ENCODE measurements at places on chromosomes 3 and 15.

- no peak for DNase-seq
Measured at GRCh38 chr15:80439140-80439539, 35.0 kb downstream of the ARNT2 start.

GRCh38 chr3:194383276-194383940 lies 13.9 kb upstream of the LRRC15 start:
- no peak for DNase-seq

GRCh38 chr3:4772171-4772804 lies 206.9 kb upstream of the BHLHE40 start:
- no peak for DNase-seq

GRCh38 chr15:69478259-69478781 lies 25.7 kb downstream of the RPLP1 start:
- DNase-seq = peak; percentile 84

DNA sequence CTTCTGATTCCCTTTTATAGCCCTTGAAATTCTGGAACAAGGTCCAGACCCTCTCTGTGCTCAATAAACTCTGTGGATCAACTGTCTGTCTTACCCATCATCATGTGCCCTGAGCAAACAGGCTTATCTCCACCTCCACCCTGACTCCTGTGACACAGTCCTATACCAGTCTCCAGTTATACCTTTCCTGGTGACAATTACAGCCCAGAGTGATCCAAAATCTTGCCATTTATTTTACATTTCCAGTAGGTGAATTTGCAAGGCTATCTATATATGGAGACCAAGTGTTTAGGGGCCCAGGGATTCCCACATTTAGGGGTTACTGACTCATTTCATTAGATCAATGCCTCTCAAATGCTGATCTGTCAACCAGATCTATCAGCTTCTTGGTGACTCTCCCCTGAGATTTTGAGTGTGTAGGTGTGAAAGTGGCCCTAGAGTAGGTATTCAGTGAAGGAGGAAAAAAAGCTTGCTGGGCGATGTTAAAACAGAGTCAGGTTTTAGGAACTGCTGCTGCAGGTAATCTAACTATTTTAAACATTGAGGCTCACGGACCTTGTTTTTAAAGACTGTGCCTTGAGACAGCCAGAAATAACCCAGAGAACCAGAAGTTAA lies 229.6 kb upstream of the WNT5A start:
- DNase-seq = no peak

DNA sequence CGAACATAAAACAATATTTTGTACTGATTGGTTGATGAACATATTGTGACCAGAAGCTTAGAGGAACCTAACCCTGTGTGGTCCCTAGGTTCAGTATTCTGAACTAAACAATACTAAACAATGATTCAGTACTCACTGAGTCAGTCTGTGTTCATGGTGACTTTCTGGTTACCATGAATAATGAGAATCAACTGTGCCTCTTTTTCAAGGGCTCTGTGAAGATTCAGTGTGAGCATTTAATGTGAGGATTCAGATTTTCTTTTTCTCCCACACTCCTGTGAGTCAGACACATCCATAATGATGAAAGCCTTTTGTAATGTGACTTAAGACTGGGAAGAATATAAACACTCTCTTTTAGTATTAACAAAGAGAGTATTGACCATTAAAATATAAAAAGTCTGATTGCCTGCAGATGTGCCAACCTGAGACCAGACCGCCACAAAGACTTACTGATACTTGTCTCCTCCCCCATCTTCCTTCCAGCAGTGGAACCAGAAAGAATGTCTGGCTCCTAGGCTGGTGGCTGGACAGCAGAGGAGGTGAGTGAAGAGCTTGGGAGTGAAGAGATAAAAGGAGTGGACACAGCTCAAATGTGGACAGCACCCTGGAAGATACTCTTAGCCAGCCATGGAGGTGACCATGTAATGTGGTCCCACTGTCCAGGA lies 17.6 kb upstream of the ACTL6A start:
- DNase-seq = no peak

- no peak for DNase-seq
Measured at GRCh38 chr3:54567949-54568348, 359.9 kb downstream of the LRTM1 start.

DNA sequence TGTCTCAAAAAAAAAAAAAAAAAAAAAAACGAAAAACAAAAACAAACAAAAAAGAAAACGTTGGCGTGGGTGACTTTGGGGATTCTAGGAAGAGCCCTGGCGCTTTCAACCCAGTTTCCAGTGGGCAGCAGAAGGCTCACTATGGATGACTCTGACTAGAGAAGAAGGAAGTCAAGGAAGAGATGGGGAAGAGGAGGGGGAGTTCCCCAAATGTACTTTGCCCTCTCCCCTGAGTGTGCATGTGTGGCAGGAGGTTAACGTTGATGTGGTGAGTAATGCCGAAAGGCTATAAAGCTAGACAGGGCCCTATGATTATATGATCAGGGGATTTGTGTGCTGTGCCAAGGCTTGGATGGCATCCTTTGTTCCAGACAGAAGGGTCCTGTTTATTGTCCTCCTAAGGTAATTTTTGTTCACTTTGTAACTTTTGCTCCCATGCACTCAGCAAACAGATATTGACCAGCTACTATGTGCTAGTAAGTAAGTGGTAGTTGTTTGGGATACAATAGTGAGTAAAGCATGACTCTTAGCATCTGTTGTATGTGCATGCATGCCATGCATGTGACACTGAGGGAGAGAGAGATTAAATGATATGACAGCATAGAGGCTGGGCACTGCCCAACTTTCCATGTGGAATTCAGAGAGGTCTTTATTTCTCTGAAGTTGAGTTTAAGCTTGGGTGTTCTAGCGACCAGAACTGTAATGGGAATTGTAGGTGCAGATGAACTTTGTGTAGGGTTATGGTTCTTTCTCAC lies 750 bp upstream of the HHLA2 start:
- DNase-seq = no peak

DNA sequence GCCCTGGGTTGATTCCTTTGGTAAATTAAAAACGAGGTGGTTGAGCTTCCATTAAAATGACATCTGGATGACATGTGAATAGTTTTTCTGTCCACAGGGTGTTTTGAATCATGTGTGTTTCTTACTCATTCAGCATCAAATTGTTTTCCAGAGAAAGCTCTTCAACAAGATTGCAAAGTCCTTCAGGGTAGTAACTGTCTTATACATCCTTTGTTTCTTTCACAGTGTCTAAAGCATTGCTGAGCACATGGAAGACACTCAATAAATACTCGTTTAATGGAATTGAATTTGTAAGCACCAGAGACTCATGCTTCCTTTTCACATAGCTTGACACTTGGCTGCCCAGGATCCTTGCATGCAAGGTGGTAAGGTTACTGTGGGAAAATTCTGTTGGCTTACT lies 223.1 kb upstream of the CNTN6 start:
- no peak for DNase-seq

- no peak for DNase-seq
Measured at GRCh38 chr3:54127499-54128056, 5.2 kb downstream of the CACNA2D3 start.

DNA sequence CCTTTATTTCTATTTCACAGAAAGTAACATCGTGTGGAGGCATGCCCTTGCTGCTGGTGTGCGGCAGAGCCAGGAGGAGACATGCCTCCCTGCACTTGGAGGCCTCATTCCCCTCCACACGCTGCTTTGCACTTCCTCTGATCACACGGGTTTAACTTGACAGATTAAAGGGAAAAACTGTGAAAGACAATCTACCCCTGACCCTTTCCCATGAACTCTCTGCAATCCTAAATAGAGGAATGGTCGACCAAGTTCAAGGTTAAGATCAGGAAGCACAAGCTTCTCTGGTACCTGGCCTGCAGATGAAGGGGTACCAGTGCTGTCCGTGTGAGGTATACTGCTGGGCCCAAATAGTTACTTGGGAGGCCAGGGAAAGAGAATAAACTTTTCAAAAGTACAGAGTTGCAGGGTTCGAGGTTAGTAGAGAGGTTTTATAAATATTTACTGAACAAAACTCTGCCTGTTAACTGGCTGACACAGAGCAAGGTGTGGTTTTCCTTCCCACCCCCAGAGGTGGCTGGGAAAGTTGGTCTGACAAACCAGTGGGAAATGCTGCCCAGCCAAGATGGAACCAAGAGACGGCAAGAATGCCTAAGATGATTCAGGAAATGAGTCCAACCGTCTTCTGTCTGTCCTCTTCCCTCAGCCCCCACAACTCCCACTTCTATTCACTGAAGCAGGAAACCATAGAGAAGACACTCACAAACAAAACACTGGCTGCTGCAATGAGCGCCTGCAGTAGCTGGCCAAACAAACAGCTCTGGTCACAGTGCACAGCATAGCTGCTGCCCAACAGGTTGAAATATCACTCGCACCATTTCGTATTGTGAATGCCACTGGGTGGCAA lies 79.6 kb downstream of the IGF2BP2 start:
- no peak for DNase-seq

GRCh38 chr15:42332331-42332730 lies 27.0 kb upstream of the CAPN3 start:
- DNase-seq = no peak

DNA sequence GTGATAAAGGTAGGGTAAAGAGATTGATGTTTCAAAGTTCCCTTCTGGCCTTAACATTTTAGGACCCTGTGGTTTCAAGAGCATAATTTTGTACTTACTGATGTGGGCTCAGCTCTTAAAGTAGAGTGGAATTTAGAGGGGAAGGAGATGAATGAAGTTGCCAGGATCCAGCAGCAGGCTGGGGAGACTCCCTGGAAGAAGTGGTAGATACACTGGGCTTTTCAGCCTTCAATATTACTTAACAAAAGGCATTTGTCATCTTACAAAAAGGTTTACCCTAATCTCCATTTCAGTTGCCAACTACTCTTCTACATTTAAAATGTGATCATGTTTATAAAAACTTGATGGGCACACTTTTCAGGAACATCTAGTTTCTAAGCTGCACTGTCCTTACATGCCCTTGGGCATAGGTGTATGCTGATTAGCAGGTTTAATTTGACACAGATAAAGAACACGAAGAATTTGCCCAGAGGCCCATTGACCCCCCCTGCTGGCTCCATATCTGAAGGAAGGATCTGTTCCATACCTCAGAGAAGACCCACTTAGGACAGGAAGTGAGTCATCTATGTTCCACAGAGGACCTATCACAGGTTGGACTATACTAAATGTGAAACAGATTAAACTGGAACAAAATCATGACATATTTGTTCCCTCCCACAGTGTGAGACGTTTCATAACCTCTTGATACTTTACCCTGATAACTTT lies 93.0 kb upstream of the LPP start:
- DNase-seq = no peak

GRCh38 chr3:85691196-85691595 lies 732.4 kb downstream of the CADM2 start:
- no peak for DNase-seq

DNA sequence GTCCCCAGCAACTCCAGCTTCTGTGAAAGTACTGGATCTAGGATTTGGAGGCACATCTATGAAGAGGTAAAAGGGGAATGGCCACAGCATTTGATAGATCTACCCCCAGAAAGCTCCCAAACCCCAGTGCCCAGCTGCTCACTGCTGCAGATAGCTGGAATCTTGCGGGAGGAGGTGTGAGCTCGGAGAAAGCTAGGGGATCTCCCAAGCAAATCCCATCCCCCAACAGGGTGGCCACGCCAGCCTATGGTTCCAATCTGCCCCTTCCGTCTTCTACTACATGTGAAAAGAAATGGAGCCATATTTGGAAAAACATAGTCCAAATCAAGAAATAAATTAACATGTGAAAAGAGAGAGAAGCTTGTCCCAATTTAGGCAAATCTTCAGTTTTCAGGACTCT lies 42.0 kb downstream of the SEMA5B start:
- DNase-seq = no peak

- DNase-seq = no peak
Measured at GRCh38 chr3:169278092-169278491, 385.4 kb downstream of the MECOM start.

GRCh38 chr3:156409694-156410093 lies 145.2 kb downstream of the SSR3 start:
- no peak for DNase-seq

GRCh38 chr3:55402886-55403609 lies 84.1 kb downstream of the WNT5A start:
- no peak for DNase-seq

DNA sequence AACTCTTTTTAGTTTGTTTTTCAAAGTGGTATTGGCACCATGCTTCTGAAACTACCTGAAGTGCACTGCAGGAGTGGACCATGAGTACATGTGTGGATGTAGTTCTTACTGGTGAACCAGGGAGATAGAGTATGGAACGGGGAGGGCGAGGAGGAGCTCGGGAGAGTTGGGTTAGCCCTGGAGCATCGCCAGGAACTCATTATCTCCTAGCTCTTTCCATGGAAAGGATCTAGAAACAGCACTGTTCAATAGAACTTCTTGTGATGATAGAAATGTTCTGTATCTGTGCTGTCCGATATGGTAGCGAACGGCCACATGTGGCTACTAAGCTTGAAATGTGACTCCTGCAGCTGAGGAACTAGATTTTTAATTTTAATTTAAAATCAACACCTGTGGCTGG lies 47.3 kb downstream of the VGLL4 start:
- DNase-seq = no peak

DNA sequence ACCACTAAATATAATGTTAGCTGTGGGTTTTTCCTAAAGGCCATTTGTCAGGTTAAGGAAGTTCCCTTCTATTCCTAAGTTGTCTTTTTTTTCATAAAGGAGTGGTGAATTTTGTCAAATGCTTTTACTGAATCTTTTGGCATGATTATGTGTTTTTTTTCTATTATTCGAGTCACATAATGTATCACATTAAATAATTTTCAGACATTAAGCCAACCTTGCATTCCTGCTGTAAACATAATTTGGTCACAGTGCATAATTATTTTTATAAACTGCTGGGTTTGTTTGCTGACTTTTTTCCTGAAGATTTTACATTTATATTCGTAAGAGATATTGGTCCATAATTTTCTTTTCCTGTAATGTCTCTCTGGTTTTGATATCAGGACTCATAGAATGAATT lies 101.8 kb upstream of the SPRED1 start:
- no peak for DNase-seq

DNA sequence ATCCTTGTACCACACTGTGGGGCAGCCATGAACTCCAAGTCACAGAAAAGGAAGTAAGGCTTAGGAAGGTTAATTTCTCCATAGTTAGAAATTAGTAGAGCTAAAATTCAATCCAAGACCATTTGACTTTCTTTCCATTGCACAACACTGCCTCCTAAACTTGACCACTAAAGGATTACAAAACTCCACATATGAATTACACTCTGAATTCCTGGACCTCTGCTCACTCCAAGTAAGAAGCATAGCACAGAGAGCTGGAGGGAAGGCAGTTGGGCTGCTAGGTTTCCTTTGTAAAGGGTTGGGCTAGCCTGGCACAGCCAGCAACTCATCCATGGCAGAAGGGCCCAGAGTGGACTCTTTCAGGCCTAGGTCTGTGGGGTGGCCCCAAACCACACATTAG lies 134.4 kb downstream of the MYLK start:
- DNase-seq = no peak

GRCh38 chr3:101195951-101196713 lies 124.2 kb downstream of the IMPG2 start:
- no peak for DNase-seq

DNA sequence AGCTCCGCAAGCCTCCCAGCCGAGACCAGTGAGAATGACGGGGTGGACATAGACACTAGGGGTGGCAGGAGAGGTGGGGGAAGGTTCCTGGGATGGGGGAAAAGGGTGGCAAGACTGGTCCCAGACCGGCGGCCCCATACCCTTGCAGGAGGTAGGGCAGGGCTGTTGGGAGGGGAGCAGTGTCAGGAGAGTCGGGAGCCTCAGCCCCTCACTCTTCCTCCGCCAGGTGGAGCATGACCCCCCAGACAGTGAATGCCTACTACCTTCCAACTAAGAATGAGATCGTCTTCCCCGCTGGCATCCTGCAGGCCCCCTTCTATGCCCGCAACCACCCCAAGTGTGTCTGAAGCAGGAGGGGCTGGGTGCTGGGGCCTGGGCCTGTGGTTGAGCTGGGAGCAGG lies 8.7 kb upstream of the PSMD2 start:
- DNase-seq = peak; percentile 34

Data from WTC11 (cell line).